ENCODE measurements at places on chromosomes 1 and 21.
A peak's percentile ranks its signal among the peaks of the same experiment; 100 is the strongest.

DNA sequence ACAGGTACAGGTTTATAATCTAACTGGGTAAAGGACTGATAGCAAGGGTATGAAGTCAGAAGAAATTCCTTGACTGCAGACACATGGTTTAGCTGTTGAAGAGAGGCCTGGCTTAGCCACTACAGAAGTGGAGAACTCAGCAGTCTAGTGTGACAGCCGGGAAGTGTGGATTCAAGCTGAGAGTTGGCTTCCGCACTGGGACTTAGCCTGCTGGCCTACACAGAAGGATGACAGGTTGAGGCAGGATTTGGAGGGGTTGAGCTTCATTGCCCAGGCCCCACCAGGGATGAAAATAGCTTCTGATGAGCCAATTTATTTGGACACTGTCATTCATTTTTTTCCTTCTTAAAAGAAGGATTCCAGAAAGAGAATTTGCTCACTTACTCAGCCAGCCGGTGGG is 284.4 kb downstream of the PCP4 start:
- DNase-seq: no peak

DNA sequence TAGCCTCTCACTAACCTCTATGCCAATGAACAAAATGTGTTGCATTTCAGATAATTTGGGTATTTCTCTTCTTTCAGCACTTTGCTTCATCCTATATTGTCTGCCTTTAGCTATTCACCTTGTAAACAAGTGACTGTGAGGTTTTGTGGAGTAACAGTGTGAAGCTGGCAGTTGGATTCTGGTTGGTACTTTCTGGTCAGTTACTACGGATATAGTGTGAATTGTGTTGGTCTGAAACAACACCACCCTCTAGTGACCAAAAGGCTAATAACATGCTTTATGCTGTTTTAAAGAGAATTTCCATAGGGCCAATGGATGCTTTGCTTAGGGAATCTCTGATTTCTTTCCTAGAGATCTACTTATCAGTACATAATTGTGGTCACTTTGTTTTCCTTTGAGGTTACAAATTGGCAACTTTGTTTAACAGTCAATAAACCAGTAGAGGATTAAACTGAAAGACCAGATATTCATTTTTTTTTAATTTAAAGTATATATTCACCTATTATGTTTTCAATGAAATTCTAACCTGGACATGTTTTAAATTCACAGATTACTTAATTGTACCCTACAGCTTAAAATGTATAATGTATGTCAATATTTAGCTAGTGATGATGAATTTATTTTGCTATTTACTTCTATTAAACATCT is 2.5 kb upstream of the PTGER3 start:
- DNase-seq: peak; percentile 87

DNA sequence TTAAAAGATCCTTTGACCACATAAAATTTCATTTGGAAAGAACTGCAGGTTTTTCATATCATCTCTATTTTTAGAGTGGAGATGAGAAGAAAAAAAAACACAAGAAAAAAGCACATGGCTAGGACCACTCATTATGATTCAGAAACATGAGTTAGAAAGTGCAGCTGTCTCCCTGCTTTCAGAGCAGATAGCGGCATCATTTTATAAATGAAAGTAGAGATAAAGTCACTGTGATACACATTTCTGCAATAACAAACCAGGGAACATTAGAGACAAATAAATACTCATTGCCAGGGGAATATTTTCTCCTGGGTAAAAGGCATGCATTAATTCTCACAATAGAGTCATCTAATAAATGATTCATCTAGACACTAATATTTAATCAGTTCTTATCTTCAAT is 87.5 kb upstream of the PLPPR4 start:
- DNase-seq: peak; percentile 30

DNA sequence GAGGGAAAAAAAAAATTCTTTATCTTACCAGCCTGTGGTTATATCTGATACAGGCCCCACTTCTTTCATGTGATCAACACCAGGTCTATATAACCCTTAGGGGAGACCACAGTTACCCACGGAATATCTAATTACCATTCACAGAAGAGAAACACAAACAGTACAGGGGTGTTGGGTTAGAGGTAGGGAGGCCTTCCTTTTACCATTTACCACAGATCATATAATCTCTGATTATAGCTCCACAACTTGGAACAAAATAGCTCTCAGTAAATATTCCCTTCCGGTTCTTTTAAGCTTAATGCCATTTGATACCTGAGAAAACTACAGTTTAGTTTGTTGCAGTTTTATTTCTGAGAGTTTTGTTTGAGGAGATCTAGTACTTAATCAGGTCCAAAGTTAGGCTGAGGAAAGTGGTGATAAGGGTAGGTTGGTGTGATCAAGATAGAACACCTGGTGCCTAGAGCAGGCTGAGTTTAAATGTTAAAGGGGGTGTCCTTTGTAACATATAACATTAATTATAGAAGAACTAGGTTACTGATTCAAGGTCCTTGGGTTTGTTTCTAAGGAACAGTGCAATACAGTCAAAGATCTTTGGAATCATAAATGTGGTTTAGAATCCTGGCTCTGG is 14.1 kb downstream of the EPB41 start:
- DNase-seq: peak; percentile 2

- DNase-seq: no peak
Observed at GRCh38 chr1:65253800-65254319, 55.5 kb upstream of the DNAJC6 start.

DNA sequence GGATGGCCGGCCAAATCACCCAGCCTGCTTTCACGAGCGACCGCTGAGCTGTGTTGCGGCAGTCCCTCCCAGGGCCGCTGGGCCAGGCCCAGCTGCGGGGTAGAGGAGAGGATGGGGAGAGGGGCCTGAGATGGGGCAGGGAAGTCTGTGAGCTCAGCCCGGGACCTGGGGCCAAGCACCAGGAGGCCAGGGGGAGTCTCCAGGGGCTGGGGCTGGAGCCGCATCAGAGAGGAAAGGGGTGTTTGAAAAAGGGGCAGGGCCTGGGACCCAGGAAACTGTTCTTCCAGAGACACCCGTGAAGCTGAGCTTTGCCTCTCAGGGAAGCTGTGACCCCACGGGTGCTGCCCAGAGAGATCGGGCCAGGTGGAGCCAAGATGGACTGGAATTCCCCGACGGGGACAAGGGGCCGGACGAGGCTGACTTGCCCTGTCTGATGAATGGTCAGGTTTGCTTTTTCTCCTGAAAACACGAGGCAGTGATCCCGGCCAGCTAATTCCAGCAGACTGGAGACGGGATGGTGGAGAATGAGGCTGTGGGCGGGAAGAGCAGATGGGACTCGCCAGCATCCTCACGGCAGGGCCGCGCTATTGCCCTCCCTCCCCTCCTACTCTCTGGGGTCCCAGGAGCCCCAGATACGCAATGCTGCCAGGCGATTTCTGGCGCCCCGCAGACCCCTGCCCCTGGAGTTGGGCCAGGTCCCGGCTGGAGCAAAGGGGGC is 40.3 kb upstream of the COL18A1 start:
- peak; percentile 91 for DNase-seq

DNA sequence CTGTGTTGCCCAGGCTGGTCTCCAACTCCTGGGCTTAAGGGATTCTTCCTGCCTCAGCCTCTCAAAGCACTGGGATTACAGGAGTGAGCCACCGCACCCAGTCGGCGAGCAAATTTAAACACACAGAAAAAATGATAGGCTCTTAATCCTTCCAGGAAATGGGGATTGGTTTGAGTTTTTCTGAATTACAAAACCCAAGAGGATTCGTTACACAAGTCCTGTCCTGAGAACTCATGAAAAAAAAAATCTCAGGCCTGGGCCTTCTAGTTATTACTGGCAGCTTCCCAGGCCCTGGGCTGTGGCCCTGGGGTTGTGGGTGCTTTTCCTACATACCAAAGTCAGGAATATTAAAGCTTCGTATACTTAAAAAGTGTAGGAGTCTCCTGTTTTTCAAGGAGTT is 6.3 kb upstream of the IFNGR2 start:
- peak; percentile 85 for DNase-seq

DNA sequence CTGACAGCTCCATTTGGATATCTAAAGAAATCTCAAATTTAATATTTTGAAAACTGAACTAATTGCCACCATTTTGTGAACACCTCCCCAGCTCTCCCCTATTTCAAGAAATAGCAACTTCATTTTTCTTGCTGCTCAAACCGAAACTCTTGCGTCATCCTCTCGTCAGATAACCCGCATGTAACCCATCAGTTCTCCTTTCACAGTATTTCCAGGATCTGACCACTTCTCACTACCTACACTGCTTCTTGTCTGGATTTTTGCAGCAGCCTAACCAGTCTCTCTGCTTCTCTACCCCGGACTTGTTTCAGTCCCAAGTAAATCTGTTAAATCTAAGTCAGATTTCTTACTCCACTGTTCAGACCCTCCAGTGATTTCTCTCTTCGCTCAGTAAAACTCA is 75.6 kb downstream of the MTR start:
- DNase-seq: no peak

GRCh38 chr1:68495968-68496679 is 758 bp downstream of the DEPDC1 start:
- DNase-seq: no peak

DNA sequence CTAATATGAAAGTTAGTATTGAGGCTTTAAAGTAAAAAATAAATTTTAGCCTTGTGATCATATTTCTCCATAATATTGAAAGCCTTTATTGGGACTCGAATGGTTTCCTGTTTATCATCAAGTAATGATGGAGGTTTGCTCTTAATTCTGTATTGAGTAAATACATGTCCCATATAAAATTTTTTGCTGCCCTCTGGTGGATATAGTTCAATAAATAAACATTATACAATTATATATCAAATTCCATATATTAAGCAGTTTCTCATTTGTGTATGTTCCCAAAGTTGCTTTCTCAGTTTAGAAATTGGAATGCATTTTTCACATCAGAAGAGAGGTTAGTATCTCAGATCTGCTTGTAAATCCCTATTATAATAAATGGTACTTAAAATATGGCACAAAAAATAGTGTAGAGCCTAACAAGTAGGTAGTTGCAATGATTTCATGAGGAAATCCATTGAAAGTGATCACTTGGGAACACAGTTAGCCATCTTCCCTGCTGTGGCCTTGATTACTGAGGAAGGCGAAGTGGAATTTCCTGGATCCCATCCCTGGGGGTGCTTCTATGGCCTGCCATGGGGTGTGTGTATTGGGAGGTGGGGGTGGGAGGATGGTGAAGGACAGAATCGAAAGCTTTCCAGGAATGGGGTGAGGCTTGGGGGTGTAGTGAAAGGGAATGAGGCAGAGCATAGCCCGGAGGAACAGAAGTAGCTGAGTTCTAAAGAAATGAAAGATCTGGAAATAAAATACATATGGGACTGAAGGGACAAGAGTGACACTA is 84.1 kb upstream of the C21orf91 start:
- peak; percentile 62 for DNase-seq

GRCh38 chr1:169585181-169585580 is 1.1 kb downstream of the F5 start:
- no peak for DNase-seq

DNA sequence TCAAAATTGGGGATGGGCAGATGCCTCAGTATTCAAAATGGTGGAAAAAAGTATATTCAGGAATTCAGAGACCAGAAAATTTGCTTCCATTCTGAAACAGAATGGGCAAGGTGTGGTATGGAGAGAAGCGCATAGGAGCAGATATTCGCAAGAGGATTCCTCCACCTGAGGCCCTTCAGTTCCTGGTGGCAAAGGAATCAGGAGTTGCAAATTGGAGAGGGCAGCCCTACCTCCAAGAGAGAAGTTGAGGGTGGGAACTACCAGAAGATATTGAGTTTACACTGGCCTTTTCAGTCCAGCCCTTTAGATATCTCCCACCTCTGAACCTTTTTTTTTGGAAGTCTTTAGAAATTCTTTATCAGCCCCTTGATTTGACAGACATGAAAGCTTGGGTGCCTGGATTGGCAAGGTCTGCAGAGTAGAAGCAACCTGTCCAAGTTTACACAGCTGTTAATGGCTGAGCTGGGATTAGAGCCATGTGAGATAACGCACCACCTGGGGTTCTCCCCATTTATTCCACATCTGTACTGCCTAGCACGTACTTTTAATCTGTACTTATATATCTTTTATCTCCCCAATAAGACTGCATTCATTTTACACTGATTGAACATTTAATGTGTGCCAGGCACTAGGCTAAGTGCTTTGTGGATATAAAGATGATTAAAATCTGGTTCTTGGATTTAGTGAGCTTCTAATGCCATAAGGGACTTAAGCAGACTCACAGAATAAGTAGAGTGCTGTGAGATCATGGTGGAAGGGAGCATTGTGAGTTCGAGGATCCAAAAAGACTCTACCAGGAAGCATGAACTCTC is 99.5 kb downstream of the NGF start:
- no peak for DNase-seq

GRCh38 chr1:151311589-151312331 is 15.5 kb downstream of the PI4KB start:
- DNase-seq: peak; percentile 98

DNA sequence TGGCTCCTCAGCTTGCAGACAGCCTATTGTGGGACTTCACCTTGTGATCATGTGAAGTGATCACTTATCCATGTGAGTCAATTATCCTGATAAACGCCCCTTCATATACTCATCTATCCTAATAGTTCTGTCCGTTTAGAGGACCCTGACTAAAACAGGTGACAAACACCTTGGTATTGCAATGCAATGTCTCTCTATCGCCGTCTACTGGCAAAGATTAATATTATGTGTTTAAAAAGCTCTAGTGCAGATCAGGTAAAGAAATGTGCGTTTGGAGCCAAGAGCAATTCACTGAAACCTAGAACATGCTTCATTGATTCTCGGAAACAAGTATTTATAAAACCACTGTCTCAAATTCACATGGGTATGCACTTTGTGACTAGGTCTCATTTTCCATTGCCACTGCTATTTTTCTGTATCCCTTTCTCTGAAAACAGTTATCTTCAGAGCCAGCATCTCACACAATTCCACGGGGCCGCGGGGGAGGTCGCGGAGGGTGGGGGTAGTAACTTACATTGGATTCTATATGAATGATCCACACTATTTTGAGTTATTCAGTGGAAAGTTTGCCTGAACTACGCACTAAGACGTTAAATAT is 554.6 kb upstream of the NCAM2 start:
- DNase-seq: no peak

- no peak for DNase-seq
Observed at GRCh38 chr1:203756036-203756435, 8.9 kb upstream of the LAX1 start.

GRCh38 chr1:66088787-66089186 is 296.1 kb downstream of the PDE4B start:
- DNase-seq: no peak

DNA sequence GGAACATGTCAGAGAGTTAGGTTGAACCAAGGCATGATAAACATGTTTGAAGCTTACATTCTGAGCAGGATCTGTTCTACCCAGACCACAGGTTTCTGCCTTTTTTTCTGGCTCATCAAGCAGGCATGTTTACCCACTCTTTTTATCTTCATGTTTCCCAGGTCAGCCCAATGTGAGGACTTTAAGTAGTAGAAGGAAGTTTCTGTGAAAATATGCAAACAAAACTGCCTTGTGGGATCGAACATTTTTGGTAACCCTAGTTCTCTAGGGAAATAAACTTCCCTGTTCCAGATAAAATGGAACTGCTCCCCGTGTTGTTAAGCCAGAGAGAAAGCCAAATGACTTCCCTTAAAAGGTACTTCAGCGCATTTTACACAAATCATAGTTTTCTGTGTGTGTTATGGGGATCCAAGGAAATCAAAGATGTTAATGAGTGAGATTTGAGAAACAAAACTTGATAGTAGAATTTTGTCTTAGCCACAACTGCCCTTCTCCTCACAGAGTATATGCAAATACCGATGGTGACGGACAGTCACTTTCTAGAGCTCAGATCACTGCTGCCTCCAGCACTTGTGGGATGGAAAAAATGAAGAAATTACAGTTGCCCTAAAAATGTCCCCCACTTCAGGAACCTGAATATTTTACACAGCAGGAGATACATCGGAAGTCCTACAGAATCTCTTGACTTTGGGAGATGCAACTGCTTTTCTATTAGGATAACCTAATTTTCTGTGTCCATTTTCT is 765 bp upstream of the HIPK1 start:
- DNase-seq: no peak
